ENCODE measurements at places on chromosomes 1 and 21.

DNA sequence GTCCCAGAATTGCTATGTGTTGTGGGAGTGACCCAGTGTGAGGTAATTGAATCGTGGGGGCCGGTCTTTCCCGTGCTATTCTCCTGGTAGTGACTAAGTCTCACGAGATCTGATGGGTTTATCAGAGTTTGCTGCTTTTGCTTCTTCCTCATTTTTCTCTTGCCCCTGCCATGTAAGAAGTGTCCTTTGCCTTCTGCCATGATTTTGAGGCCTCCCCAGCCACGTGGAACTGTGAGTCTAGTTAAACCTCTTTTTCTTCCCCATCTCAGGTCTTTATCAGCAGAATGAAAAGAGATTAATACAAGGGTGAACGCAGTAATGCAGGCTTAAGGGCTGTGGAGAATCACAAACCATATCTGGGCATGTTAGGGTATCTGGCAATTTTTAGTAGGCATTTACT lies 624.0 kb downstream of the USP25 start:
- no peak overlapping the region for H3K27ac ChIP-seq
- H3K4me3 ChIP-seq, result no peak overlapping the region
- DNase-seq, result no peak
- H3K36me3 ChIP-seq, result no peaks in the 10 kb centered on the region

- no peaks in the 10 kb centered on the region for H3K27me3 ChIP-seq
- no peak overlapping the region for H3K27ac ChIP-seq
- no peaks in the 10 kb centered on the region for H3K36me3 ChIP-seq
- no peak overlapping the region for H3K4me3 ChIP-seq
- no peak for DNase-seq
- peaks cover 13% of the 10 kb centered on the region for H3K4me1 ChIP-seq
These were observed 17.6 kb upstream of the CLIC4 start for GRCh38 chr1:24727501-24728216.

DNA sequence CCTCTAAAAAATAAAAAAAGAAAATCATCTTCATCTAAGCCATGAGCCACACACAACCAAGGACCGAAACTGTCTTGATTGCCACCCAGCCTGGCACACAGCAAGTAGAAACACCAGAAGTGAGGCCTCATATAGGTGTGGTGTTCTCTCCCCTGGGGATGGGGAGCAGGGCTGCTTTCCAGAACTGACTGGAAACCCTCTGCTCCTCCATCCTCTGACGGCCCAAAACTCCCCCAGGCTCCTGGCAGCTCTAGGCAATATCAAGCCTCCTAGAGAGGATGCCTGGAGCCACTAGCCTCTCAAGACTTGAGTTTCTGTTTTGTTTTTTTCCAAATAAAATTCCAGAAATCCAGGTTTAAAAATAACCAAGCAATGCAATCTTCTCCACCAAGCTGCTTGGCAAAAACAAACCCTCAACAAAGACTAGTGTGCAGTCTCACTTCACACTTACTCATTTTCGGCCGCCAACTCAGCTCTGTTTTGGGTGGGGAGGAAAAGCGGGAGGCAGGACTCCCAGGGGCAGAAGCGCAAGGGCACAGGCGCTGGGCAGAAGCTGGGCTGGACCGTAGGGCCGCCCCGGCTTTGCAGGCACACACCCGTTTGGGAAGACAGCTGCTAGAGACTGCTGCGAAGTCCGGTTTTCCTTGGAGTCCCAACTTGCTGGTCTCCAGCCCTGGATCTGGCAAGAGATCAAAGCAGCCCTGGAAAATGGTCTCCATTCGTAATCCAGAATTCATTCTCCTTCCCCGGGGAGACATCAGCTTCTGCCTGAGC lies 78.2 kb upstream of the CAPZB start:
- H3K4me3 ChIP-seq, result no peak overlapping the region
- no peak for DNase-seq
- H3K36me3 ChIP-seq, result no peaks in the 10 kb centered on the region
- no peaks in the 10 kb centered on the region for H3K27me3 ChIP-seq

DNA sequence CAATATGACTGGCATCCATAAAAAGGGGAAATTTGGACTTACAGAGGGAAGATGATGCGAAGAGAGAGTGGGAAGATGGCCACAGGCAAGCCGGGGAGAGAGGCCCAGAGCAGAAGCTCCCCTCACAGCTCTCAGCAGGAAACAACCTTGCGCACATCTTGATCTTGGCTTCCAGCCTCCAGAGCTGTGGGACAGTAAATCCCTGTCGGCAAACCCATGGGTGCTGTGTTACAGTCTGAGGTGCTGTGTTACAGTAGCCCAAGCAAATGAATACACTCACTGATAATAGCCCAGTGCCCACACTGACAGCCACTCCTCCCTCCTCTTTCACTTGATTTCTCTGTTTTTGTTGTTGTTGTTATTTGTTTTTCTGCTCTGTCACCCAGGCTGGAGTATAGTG lies 22.4 kb downstream of the CDCA8 start:
- H3K4me1 ChIP-seq, result no peaks in the 10 kb centered on the region
- no peak for DNase-seq
- H3K4me3 ChIP-seq, result no peak overlapping the region
- no peaks in the 10 kb centered on the region for H3K36me3 ChIP-seq

GRCh38 chr1:54650417-54650816 lies 8.8 kb downstream of the MROH7 start:
- H3K27ac ChIP-seq, result no peak overlapping the region
- H3K27me3 ChIP-seq, result peaks cover 24% of the 10 kb centered on the region
- DNase-seq, result no peak
- H3K4me3 ChIP-seq, result no peak overlapping the region
- no peaks in the 10 kb centered on the region for H3K4me1 ChIP-seq
- no peaks in the 10 kb centered on the region for H3K36me3 ChIP-seq

DNA sequence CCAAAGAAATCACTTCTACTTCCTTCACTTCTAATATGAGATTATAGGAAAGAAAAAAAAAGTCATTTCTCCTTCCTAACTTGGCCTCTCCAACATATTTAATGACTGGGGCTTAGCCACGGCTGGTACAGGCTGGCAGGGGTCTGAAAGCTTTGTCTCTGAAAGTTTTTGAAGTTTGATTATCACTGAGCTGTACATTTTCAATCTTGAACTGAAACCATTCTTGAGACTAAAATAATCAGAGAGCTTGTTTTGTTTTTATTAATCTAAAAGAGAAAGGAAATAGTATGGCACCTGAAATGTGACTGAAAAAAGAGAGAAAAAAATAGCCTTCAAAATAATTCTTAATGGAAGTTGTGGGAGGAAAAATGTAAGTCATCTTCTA lies 3.8 kb upstream of the KRTAP19-8 start:
- no peak overlapping the region for H3K4me3 ChIP-seq
- no peaks in the 10 kb centered on the region for H3K4me1 ChIP-seq
- no peak overlapping the region for H3K27ac ChIP-seq

DNA sequence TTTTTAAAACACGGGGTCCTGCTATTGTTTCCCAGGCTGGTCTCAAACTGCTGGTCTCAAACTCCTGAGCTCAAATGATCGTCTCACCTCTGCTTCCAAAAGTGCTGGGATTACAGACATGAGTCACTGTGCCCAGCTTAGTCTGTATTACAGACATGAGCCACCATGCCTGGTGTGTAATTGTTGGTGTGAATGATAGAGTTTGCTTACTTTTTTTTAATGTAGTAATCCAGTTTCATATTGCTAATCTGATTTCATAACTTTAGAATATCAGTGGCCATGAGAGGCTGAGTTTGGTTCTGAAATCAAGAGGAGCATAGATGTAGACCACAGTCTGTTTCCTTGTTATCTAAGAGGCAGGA lies 3.4 kb downstream of the EPB41 start:
- H3K4me3 ChIP-seq, result no peak overlapping the region
- no peak for DNase-seq
- no peaks in the 10 kb centered on the region for H3K27me3 ChIP-seq
- no peak overlapping the region for H3K27ac ChIP-seq
- H3K4me1 ChIP-seq, result 0 out of 2 replicates have a peak, but pooled peaks cover 5% of the 10 kb centered on the region
- H3K36me3 ChIP-seq, result no peaks in the 10 kb centered on the region

- H3K36me3 ChIP-seq, result no peaks in the 10 kb centered on the region
- no peak overlapping the region for H3K4me3 ChIP-seq
- no peak overlapping the region for H3K27ac ChIP-seq
- no peaks in the 10 kb centered on the region for H3K27me3 ChIP-seq
- no peak for DNase-seq
These were observed 5.7 kb downstream of the UBASH3A start for GRCh38 chr21:42409366-42409765.

GRCh38 chr1:166884971-166885370 lies 8.9 kb upstream of the TADA1 start:
- no peaks in the 10 kb centered on the region for H3K4me1 ChIP-seq
- no peaks in the 10 kb centered on the region for H3K36me3 ChIP-seq
- H3K4me3 ChIP-seq, result no peak overlapping the region
- no peaks in the 10 kb centered on the region for H3K27me3 ChIP-seq

- H3K4me1 ChIP-seq, result no peaks in the 10 kb centered on the region
- H3K27ac ChIP-seq, result no peak overlapping the region
- H3K4me3 ChIP-seq, result no peak overlapping the region
- DNase-seq, result no peak
- H3K36me3 ChIP-seq, result no peaks in the 10 kb centered on the region
- 0 out of 2 replicates have a peak, but pooled peaks cover 7% of the 10 kb centered on the region for H3K27me3 ChIP-seq
These were observed 35.0 kb downstream of the PLD5 start for GRCh38 chr1:242489545-242489944.

DNA sequence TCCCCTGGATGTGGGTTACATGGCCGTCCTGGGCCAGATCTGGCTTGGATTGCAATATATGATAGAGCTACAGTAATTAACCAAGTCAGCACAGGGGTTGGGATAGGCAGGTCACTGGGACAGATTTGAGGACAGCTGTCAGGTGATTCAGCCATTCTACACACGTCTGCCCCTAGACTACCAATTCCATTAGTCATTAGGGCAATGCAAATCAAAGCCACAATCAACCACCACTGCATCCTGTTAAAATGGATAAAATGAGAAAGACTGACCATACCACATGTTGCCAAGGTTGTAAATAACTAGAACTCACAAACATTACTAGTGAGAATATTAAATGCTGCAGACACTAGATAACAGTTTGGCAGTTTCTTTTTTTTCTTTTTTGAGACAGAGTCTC lies 16.0 kb downstream of the C21orf58 start:
- H3K27ac ChIP-seq, result no peak overlapping the region
- H3K4me1 ChIP-seq, result no peaks in the 10 kb centered on the region
- H3K36me3 ChIP-seq, result no peaks in the 10 kb centered on the region
- no peak overlapping the region for H3K4me3 ChIP-seq

GRCh38 chr21:39474611-39475010 lies 22.8 kb downstream of the SH3BGR start:
- H3K4me3 ChIP-seq, result no peak overlapping the region
- no peak for DNase-seq
- H3K4me1 ChIP-seq, result no peaks in the 10 kb centered on the region
- no peak overlapping the region for H3K27ac ChIP-seq
- H3K36me3 ChIP-seq, result no peaks in the 10 kb centered on the region
- no peaks in the 10 kb centered on the region for H3K27me3 ChIP-seq

DNA sequence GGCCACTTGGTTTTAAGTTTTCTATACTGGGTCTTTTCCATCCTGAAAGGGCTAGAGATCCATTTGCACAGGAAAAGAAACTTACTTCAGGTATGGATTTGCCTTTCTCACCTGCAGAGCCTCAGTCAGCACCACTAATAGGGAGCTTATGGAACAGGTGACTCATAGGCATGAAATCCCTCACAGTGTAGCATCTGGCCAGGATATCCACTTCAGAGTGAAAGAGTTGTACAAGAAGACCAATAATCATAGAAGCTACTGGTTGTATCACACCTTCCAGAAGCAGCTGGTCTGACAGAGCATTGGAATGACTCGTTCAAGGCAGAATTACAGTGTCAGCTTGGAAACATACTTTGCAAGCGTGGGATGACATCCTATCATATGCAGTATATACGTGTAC lies 26.3 kb upstream of the SYT14 start:
- no peaks in the 10 kb centered on the region for H3K27me3 ChIP-seq
- H3K4me1 ChIP-seq, result no peaks in the 10 kb centered on the region
- H3K27ac ChIP-seq, result no peak overlapping the region
- H3K36me3 ChIP-seq, result no peaks in the 10 kb centered on the region

DNA sequence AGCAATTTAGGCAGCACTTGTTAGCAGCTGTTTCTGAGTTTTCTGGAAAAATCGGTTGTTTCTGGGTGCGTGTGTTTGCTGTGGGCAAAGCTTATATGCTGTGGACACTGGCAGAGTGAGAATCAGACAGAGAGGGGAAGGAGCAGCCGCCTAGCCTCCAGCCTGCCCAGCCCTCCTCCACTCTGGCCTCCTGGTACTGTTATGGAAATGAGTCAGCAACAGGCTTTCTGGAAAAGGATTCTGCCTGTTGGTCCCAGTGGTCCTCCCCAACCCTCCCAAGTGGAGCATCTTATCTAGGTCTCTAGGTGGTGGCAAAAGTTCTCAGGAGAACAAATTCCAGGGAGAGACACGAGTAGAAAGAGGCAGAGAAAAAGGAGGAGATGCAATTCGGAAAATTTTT lies 42.2 kb upstream of the GOLT1A start:
- no peak overlapping the region for H3K27ac ChIP-seq
- peaks cover 12% of the 10 kb centered on the region for H3K36me3 ChIP-seq
- H3K4me1 ChIP-seq, result peaks cover 29% of the 10 kb centered on the region
- DNase-seq, result no peak
- H3K27me3 ChIP-seq, result no peaks in the 10 kb centered on the region
- no peak overlapping the region for H3K4me3 ChIP-seq

GRCh38 chr1:197465528-197466327 lies 197.7 kb downstream of the CRB1 start:
- H3K36me3 ChIP-seq, result no peaks in the 10 kb centered on the region
- no peak for DNase-seq
- H3K4me3 ChIP-seq, result no peak overlapping the region
- H3K27ac ChIP-seq, result no peak overlapping the region

DNA sequence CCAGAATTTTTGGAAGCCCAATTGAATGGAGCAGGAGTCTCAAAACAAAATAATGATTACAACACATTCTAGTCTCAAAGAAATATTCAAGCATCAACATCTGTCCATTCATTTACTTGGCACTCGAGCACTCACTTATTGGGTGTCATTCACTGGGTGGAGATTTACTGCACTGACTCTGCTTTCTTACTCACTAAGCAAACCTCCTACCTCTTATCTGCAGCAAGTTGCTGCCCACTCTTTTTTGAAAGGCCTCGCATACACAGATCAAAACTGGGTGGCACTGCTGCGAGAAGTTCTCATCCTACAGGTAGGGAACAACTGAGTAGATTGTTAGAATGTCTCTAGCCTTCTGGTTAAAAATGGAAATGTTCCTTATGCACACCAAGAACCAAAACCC lies 18.0 kb downstream of the RHBDL2 start:
- H3K4me1 ChIP-seq, result no peaks in the 10 kb centered on the region
- no peak overlapping the region for H3K4me3 ChIP-seq
- no peak overlapping the region for H3K27ac ChIP-seq

- no peak for DNase-seq
- no peaks in the 10 kb centered on the region for H3K4me1 ChIP-seq
- H3K27ac ChIP-seq, result no peak overlapping the region
- H3K27me3 ChIP-seq, result no peaks in the 10 kb centered on the region
- no peak overlapping the region for H3K4me3 ChIP-seq
These were observed 32.8 kb downstream of the LHX4 start for GRCh38 chr1:180262628-180263488.

- no peaks in the 10 kb centered on the region for H3K36me3 ChIP-seq
- DNase-seq, result no peak
- no peaks in the 10 kb centered on the region for H3K4me1 ChIP-seq
- no peak overlapping the region for H3K27ac ChIP-seq
These were observed 146.8 kb upstream of the RAB4A start for GRCh38 chr1:229124116-229124515.

GRCh38 chr1:160024195-160024905 lies 7.4 kb downstream of the PIGM start:
- no peak overlapping the region for H3K27ac ChIP-seq
- H3K4me1 ChIP-seq, result no peaks in the 10 kb centered on the region
- H3K4me3 ChIP-seq, result no peak overlapping the region
- no peaks in the 10 kb centered on the region for H3K36me3 ChIP-seq

- no peaks in the 10 kb centered on the region for H3K27me3 ChIP-seq
- no peaks in the 10 kb centered on the region for H3K36me3 ChIP-seq
- H3K4me1 ChIP-seq, result no peaks in the 10 kb centered on the region
- no peak overlapping the region for H3K4me3 ChIP-seq
- no peak for DNase-seq
- no peak overlapping the region for H3K27ac ChIP-seq
These were observed 190.4 kb downstream of the MIS18A start for GRCh38 chr21:32088471-32088870.

All from PC-9 (cell line).